Osteocyte (in vitro differentiated cells): ENCODE measurements at places on chromosomes 4 and X. TPM values are rescaled to one million over a fixed set of nuclear protein-coding genes. Genes with fewer than 3 reads are reported as not detected.

Gene NDP
- total RNA-seq, result not detected in 2 replicates

Gene GRPR
- total RNA-seq, result 4.0 and 4.7 TPM in 2 replicates

Gene HHIP
- total RNA-seq, result 0.97 and 1.8 TPM in 2 replicates

Gene PNMA6A
- total RNA-seq, result 1.5 and 1.6 TPM in 2 replicates

Gene HAUS7
- total RNA-seq, result 55.7 and 60.3 TPM in 2 replicates

Gene IL2
- not detected in 2 replicates for total RNA-seq

Gene SPATA18
- 11.9 and 13.4 TPM in 2 replicates for total RNA-seq

Gene ABCD1
- total RNA-seq, result 19.7 and 22.3 TPM in 2 replicates

Gene GLOD5
- total RNA-seq, result not detected in 2 replicates

Gene SLC26A1
- total RNA-seq, result 0.78 and 0.83 TPM in 2 replicates

Gene BTC
- total RNA-seq, result 0.21 and 0.27 TPM in 2 replicates

Gene PRDX4
- total RNA-seq, result 299 and 304 TPM in 2 replicates
